ENCODE measurements at places on chromosomes 11 and 22. TPM values are rescaled to one million over a fixed set of nuclear protein-coding genes. Genes with fewer than 3 reads are reported as not detected.

SHANK3 gene
- total RNA-seq: 19.3 TPM

CHRM1 gene
- total RNA-seq: not detected

TEF gene
- 20.7 TPM for total RNA-seq

OR52N4 gene
- total RNA-seq: not detected

DNA sequence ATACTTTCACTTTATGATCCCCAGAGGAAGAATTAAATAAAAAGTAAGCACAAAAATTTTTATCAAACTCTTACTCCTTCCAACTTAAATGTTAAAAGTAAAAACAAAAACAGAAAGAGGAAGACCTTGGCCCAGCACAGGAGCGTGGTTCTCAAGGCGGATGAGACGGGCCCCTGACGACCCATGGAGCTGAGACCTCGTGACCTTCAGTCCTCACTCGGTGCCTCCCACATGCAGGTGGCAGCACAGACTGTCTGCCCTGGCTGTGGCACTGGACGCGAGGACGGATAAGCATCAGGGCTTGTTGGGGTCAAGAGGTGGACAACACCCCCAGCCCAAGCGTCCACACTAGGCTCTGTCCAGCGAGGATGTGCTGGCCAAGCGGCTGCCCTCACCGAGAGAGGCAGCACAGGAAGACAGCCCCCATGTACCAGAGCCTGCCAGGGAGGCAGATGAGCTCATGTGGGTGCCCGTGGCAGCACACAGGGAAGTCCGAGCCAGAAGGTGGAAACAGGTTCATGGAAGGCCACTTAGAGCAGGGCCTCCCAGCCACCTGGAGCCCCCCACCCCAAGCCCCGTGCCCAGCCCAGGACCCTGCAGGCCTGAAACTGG, 1389.8 kb downstream of the TBC1D22A start:
- DNase-seq: no peak

DNA sequence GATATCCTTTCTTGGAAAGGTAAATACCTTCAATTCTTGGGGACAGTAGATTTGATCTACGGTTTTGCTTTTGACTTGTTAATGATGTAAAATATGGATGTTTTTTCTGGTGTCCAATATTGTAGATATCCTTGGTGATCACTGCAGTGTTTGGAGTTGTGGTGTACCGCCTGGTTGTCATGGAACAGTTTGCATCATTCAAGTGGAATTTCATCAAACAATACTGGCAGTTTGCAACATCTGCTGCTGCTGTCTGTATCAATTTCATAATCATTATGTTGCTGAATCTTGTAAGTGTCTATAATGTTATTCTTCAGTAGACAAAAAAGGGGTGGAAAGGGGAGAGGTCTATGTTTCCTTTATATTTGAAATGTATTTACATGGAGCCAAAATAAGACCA, 27.4 kb upstream of the MUC15 start:
- DNase-seq: no peak

GRCh38 chr11:117946842-117947526, 17.8 kb upstream of the TMPRSS13 start:
- DNase-seq: peak; percentile 91

CRYBB2 gene
- not detected for total RNA-seq

SERPING1 gene
- total RNA-seq: 118 TPM

- no peak for DNase-seq
Observed at GRCh38 chr11:1522081-1522424, 35.5 kb upstream of the MOB2 start.

OR5B21 gene
- not detected for total RNA-seq

NRGN gene
- 3.6 TPM for total RNA-seq

DNA sequence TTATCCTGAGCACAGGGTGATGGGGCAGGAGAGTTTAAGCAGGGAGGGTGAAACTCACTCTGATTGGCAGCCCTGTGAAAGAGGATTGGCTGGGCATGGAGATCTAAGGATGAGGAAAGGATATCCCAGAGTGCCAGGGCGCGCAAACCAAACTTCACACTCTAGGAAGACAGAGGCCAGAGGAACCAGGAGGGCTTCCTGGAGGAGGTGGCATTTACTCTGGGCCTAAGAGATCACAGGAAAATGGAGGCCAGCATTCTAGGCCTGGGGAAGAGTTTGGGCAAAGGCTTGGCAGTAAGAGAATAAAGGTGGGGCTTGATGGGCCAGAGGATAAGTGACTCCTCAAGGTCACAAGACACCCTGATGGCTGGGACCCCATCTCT, 377 bp upstream of the NCF4 start:
- DNase-seq: no peak

DNA sequence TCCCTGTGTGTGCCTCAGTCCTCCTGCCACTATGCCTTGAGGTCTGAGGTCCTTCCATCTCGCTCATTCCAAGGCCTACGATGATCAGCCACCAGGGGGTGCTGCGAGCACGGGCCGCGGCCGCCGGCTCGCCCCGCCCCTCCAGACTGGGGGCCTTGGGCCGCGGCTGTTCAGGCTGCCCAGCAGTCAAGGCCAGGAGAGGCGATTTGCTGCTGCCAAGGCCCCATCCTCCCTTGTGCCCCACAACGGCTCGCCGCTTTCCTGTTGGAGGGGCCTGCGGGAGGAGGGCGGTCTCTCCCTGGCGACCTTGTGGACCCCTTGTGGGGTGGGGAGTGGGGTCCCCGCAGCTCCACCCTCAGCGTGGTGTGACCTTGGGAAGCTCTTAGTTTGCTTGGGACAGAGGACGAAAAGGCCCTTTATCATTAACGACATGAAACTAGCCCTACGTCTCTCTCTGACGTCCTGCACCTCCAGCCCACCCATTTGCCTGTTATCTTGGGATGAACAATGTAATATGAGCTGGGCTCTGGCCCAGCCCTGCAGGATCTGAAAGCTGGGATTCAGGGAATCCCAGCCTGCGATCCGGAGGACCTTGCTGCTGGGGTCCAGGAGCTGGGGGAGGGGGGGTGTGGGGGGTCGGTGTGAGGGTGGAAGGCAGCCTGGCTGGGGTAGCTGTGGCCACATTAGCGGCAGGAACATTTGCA, 5.3 kb upstream of the GALR3 start:
- DNase-seq: peak; percentile 90

UBQLN3 gene
- total RNA-seq: not detected

DNA sequence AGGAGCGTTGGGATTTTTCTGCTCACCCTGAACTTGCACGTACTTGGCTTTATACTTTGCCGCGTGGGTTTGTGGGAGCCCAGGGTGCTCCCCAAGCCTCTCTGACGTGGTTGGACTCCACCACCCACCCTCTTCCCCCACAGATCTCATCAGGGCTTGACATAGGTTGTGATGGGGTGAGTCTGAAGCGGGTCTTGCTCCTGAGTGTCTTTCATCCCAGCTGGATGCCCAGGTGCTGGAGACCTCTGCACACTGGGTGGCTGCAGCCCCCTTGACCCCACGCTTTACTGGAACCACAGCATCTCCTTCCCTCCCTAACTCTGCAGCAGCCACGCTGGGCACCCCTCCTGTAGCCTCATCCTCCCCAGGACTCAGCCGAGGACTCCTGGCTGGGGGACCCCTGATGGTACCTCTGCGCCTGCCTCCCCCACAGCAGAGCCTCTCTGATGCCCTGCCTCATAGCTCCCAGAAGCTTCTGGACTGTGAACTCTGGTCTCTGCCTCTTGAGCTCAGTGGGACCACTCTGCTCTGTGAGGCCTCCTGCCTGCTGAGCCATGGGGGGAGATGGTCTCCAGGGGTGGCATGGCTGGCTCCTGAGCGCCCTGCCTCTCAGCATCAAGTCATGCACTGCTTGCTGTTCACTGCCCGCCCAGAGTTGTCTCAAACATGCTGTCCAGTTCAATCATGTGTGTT, 45.2 kb downstream of the MYEOV start:
- no peak for DNase-seq

GRCh38 chr11:94023856-94024255, 2.7 kb downstream of the HEPHL1 start:
- DNase-seq: no peak

DNA sequence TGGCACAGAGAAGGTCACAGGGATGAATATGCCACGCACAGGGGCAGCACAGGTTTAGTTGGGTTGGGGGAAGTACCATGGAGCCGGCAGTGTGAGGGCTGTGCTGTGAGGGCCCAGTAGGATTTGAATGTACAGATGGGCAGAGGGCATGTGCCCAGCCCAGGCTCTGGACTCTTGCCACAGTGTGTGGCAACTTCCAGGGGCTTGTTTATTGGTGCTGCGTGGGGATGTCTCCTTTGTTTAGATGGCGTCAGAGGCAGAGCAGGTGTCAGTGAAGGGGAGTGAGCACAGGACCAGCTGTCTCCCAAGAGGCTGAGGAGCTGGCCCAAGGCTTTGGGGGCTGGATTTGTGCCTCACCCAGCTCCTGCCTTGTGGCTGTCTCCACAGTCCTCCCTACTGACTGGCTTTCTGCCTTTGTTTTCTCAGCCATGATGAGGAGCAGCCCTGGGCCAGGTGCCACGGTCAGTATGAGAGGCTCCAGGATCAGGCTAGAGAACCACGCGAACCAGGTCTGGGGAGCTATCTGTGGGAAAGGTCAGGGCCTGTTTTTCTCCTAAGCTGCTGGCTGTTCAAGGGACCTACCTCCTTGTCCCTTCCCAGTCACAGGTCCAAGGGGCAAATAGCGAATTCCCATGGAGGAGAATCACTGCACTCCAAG, 21.9 kb downstream of the SUN2 start:
- peak; percentile 77 for DNase-seq

BDNF gene
- total RNA-seq: 4.0 TPM

LRRC51 gene
- total RNA-seq: 6.4 TPM

RPS13 gene
- total RNA-seq: 759 TPM

DNA sequence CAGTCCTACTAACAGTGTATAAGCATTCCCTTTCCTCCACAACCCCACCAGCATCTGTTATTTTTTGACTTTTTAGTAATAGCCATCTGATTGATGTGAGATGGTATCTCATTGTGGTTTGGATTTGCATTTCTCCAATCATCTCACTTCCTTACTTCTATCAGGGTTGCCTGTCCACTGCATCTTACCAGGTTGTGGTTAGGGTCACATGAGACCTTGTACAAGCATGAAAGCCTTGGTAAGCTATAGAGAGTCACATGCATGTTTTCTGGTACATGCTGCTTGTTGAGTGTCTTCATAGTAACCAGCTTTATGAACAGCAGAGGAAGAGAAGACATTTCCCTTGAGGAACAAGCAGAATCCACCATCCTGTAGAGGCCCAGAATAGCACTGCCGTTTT, 102.9 kb upstream of the PAX6 start:
- DNase-seq: no peak

DNA sequence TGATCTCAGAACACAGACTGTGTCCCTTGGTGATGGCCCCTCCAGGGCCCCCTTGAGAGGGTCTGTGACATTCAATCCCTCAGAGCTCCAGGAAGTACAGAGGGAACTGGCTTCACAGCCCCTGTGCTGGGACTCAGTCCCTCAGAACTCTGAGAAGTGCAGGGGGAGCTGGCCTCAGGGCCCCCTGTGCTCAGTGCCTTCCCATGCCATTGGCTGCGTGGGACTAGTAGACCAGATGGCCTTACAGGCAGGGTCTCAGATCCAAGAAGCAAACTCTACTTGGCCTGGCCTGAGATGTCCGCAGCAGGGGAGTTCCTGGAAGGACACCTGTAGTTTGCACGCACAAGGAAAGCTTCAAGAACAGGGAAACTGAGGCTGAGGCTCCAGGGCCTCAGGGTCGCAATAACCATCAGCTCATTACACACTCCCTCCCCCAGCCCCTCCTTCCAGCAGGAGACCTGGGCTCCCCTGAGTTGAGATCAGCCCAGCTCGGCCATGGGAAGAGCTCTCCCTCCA, 138.4 kb downstream of the BRD1 start:
- no peak for DNase-seq

TBX1 gene
- 3.2 TPM for total RNA-seq

MYEOV gene
- not detected for total RNA-seq

DNAJB13 gene
- not detected for total RNA-seq

RCN1 gene
- 26.6 TPM for total RNA-seq

- DNase-seq: no peak
Observed at GRCh38 chr11:13289081-13289480, 11.5 kb downstream of the BMAL1 start.
